ENCODE measurements at places on chromosomes 11 and 22. TPM values are rescaled to one million over a fixed set of nuclear protein-coding genes. Genes with fewer than 3 reads are reported as not detected.

NXPE4 gene
- not detected for total RNA-seq

KRTAP5-1 gene
- total RNA-seq = not detected

ABTB2 gene
- 12.5 TPM for total RNA-seq

CBX7 gene
- 5.0 TPM for total RNA-seq

SCGB1A1 gene
- not detected for total RNA-seq

DBX1 gene
- not detected for total RNA-seq

SPTBN2 gene
- 0.14 TPM for total RNA-seq

OR8G1 gene
- total RNA-seq = not detected

SHANK3 gene
- total RNA-seq = 1.1 TPM

SCGB1C1 gene
- total RNA-seq = not detected

CNGA4 gene
- total RNA-seq = not detected

TEX54 gene
- not detected for total RNA-seq

AQP11 gene
- total RNA-seq = 0.88 TPM

OR6T1 gene
- not detected for total RNA-seq

SAC3D1 gene
- total RNA-seq = 19.3 TPM

MGAT3 gene
- total RNA-seq = 0.57 TPM

TRPC6 gene
- 0.66 TPM for total RNA-seq

APOBEC3F gene
- total RNA-seq = 2.0 TPM

KRTAP5-2 gene
- total RNA-seq = not detected

TAF6L gene
- total RNA-seq = 29.5 TPM

CABP4 gene
- not detected for total RNA-seq

PLET1 gene
- not detected for total RNA-seq

MMP3 gene
- total RNA-seq = 56.5 TPM

APOL5 gene
- total RNA-seq = not detected

NPAS4 gene
- total RNA-seq = not detected

CCDC89 gene
- 2.2 TPM for total RNA-seq

SLC37A2 gene
- 0.88 TPM for total RNA-seq

CCDC87 gene
- 0.29 TPM for total RNA-seq

KCNC1 gene
- not detected for total RNA-seq

GLYAT gene
- total RNA-seq = not detected

CRYAB gene
- total RNA-seq = 0.66 TPM

C22orf31 gene
- total RNA-seq = not detected

MPZL2 gene
- not detected for total RNA-seq

Measured in placental pericyte (primary cell).